ENCODE measurements at places on chromosomes 7 and 10. TPM values are rescaled to one million over a fixed set of nuclear protein-coding genes. Genes with fewer than 3 reads are reported as not detected.

GRCh38 chr7:120864141-120864900 is 6.4 kb upstream of the TSPAN12 start:
- no peak for DNase-seq

DNA sequence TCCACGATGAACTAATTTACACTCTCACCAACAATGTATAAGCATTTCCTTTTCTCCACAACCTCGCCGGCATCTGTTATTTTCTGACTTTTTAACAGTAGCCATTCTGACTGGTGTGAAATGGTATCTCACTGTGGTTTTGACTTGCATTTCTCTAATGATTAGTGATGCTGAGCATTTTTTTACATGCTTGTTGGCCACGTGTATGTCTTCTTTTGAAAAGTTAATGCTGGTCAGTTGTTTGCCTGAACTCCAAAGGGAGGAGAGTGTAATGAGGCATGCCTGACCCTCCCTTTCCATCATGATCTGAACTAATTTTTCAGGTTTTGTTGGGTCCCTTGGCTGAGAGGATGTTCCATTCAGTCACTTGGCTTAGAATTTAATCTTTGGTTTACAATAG is 50.7 kb upstream of the SVIL start:
- DNase-seq: no peak

- no peak for DNase-seq
Observed at GRCh38 chr7:2163600-2164555, 68.9 kb downstream of the MAD1L1 start.

GRCh38 chr10:131909929-131910328 is 9.1 kb downstream of the PPP2R2D start:
- DNase-seq: no peak

GRCh38 chr7:105621617-105622016 is 40.3 kb upstream of the EFCAB10 start:
- no peak for DNase-seq

Gene UTF1
- not detected for polyA plus RNA-seq

Gene SLC26A5
- polyA plus RNA-seq: 0.22 TPM

Gene AOC1
- polyA plus RNA-seq: 44.4 TPM

Gene STARD3NL
- 69.1 TPM for polyA plus RNA-seq

Gene CEP41
- 29.6 TPM for polyA plus RNA-seq

Gene MLXIPL
- polyA plus RNA-seq: 5.6 TPM

Gene STEAP4
- polyA plus RNA-seq: 0.20 TPM
